ENCODE measurements at places on chromosomes 5 and 9.

GRCh38 chr9:82101475-82101874 is 112.9 kb downstream of the SPATA31D1 start:
- DNase-seq = no peak

- DNase-seq = no peak
These were observed 7.4 kb downstream of the LRRC14B start for GRCh38 chr5:198516-199196.

- DNase-seq = no peak
These were observed 14.1 kb downstream of the BTNL9 start for GRCh38 chr5:181054138-181054537.

GRCh38 chr5:177097016-177097985 is 10.6 kb downstream of the FGFR4 start:
- no peak for DNase-seq

DNA sequence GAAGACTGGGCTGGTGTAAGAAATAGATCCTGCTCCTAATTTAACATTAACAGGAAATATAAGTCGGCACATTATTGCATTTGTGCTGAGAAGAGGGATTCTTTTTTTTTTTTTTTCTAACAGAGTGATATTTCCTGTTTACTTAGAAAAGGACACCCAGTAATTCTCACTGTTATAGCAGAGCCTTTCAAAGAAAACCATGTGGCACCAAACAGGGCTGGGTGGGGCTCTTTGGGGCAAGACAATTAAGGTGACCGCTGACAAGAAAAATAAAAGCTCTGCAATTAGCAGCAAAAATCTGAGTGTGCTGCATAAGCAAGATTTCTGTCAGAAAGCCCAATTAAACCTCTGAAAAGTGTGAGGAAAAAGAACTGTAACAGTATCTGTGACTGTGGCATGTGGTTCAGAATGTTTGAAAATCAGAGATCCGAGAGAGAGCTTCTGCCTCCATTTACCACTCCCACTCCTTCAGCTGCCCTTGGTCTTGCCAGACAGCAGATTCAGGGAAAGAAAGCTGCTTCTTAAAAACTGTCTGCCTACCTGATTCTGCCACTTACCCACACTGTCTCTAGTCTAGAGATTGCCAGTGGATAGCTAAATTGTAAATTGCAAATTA is 77.1 kb upstream of the IQGAP2 start:
- no peak for DNase-seq

DNA sequence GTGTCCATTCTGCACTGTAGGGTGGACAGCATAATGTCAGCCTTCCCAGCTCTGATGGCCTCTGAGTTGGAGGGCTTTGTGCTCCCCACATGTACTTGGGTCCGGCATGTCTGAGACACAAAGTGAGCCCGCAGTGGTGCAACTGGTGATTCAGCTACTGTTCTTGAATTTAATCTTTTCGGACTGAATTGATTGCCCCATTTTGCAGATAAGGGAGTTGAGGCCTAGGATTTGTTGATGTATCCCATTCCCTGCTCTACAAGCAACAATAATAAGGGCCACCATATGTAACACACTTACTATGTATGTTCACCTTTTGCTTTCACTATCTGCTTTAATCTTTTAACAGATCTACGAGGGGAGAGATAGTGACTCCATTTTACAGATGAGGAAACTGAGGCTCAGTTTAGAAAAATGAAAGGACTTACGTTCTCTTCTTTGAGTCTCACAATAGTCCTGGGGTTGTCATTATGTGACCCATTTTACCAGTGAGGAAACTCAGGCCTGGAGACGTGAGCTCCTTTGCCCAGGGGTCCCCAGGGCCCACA is 4.5 kb downstream of the GSN start:
- DNase-seq = no peak

- no peak for DNase-seq
These were observed 16.6 kb downstream of the KCNIP1 start for GRCh38 chr5:170520372-170520771.

DNA sequence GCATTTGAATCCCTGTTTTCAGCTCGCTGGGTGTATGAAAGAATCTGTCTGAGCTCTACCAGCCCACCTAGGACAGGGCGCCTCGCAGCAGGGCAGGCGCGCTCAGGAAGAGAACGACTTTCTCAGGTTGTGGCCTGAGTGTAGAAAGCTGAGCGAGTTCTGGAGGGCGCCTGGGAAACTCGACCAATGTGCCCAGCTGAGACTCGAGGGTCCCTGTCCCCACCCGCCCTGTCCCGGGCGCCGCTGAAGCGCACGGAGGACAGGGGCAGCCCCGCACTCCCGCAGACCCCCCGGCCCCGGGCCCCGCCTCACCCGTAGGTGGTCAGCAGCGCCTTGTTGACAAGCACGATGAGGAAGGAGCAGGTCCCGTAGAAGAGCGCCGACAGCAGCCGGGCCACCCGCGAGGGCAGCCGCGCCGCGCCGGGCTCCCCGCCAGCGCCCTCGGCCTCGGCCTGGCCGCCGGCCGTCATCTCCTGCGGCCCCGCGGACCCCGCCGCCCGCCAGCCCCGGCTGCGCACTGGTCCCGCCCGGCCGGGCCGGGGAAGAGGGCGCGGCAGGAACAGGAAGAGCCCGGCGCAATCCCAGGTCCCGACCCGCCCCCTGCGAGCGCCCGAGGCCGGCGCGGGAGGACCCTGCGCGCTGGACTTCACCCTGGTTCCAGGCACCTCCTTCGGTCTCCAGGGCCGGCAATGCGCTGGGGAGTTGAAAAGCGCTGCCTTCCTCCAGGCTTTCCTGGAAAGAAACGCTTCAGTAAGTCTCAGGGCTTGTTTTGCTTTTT is at the start of gene SLC35D2:
Gene SLC35D2, minus strand, starts transcription at position 547 of the 778 bp plus-strand sequence. Its CDS starts 77 bp downstream, at position 470.
- peak; percentile 73 for DNase-seq

DNA sequence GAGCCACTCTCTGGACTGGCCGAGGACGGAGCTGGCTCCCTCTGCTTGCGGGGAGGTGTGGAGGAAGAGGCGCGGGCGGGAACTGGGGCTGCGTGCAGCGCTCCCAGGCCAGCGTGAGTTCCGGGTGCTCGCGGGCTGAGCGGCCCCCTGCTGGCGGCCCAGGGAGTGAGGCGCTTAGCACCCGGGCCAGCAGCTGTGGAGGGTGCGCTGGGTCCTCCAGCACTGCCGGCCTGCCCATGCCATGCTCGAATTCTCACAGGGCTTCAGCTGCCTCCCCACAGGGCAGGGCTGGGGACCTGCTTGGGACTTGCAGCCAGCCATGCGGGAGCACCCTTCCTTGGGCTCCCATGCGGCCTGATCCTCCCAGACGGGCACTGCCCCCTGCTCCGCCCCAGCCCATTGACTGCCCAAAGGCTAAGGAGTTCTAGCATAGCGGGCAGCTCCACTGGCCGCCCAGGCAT is 416.9 kb downstream of the MRPS30 start:
- DNase-seq = no peak

DNA sequence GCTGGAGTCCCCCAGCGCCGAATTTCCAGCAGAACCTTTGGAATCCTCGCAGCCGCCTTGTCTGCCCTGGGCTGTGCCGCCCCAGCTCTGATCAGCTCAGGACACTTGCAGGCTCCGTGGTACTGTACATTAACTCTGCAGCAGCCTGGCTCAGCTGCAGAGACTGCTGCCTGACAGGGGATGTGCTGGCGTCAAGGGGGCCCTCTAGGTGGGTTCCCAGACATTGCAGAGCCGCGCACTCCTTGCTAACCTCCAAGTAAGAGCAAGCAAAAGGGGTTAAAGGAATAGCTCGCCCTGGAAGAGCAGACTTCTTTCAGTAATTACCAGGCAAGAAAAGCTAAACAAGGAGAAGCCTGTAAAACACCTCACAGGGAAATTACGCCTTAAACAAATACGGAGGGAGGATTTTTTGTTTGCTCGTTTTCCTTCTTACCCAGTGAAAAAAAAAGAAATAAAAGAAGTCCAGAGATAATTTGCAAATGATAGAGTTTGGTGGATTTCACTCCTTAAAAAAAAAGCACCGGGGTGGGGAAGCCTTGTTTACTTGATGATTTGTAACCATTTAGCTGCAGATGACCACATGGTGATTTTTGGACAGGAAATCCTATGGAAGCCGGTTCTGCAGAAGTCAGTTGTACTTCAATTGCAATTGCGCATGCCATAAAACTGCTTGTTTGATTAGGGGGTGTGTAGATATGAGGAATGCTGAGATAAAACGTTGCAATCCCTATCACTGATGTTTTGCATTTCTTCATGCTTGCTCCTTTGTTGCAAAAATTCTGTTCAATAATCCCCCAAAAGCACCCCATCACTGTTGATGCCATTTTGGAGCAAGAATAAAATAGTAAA is 305.8 kb downstream of the PDE4D start:
- DNase-seq = peak; percentile 61

DNA sequence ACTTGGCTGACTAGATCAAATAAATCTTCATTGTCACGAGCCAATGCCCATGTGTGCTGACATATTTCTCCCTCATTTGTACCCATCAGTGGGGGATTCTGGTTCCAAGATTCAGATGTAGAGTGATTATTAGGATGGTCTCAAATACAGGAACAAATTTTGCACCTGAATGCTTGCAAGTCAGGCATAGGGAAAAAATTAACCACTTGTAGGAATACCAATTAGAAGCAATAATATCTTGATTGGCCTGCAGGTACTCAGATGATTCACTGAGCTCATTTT is 69.5 kb downstream of the DMAC1 start:
- DNase-seq = no peak

- no peak for DNase-seq
These were observed 354.3 kb upstream of the ACTBL2 start for GRCh38 chr5:57836921-57837320.

GRCh38 chr5:115461093-115461492 is 83.5 kb downstream of the FEM1C start:
- no peak for DNase-seq

GRCh38 chr9:37949576-37949975 is 45.6 kb upstream of the SLC25A51 start:
- DNase-seq = peak; percentile 47

GRCh38 chr5:41325074-41325473 is 111.7 kb upstream of the C6 start:
- DNase-seq = no peak

GRCh38 chr5:169538944-169539343 is 44.6 kb upstream of the SPDL1 start:
- no peak for DNase-seq

- DNase-seq = no peak
These were observed 437.0 kb downstream of the ZNF608 start for GRCh38 chr5:124309241-124309980.

DNA sequence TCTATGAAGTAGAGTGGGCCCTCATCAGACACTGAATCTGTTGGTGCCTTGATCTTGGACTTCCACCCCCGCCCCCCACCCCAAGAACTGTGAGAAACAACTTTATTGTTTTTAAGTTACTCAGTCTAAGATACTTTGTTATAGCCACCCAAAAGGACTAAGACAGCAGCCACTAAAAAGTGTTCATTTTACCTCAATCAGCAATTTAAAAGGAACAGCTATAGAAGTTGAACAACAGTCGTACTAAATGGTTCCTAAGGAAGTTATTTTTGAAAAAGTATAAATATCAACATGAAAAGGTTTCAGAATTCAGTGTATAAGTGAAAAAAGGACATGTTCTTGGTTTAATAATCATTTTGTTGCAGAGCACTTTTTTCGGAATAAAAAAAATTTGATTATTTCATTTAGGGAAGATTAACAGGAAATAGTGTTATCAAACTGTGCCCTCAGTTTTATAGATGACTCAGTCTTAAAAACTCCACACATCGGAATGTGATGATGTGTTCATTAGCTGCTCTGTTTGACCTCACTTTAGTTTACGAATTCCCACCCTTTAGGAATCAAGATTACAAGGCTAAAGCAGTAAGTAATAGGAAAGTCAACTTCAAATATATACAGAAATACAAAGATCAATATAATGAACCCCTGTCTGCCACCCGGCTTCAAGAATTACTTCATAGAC is 71.2 kb downstream of the MTAP start:
- no peak for DNase-seq

- no peak for DNase-seq
These were observed 220.6 kb upstream of the TRIM32 start for GRCh38 chr9:116466271-116467235.

- no peak for DNase-seq
These were observed 18.4 kb upstream of the F2RL2 start for GRCh38 chr5:76641514-76642120.

GRCh38 chr5:121968910-121969607 is 7.3 kb downstream of the SRFBP1 start:
- no peak for DNase-seq

DNA sequence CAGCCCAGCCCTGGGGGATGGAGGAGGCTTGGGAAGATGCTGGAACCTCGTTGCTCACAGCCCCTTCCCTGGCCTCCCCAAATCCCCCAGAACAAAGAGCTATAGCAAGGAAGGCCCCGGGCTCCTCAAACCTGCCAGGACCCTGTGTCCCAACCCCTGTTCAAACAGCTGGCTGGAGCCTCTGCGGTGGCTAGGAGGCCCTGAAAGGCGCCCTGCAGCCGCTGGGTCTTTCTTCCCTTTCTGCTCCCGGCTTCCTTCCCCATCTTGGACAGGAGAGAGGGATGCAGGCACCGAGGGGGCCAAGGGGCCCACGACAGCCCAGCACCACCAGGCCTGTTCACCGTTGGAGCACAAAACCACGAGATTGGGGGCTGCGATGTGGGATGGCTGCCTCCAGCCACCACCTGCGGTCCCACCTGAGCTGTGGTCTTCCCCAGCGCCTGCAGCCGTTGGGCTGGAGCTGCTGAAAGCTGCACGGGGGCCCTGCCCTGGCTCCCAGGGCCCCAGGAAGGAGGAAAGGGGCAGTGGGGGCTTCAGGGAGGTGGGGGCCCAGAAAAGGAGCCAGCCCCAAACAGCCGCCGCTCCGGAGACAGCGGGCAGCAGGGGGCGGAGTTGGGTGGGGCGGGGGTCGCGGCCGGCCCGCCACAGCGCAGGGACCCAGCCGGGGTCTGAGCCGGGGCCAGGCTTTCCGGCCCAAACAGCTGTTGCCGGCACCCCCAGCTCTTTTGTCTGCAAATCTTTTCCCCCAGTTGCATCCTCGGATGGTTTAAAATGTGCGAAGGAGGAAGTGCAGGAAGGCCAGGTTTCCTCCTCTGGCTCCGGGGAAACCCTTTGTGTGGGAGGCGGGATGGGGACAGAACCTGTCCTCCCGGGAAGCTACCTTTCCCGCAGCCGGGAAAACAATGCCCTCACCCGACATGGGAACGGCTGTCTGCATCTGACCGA is 16.1 kb downstream of the NOTCH1 start:
- DNase-seq = no peak

DNA sequence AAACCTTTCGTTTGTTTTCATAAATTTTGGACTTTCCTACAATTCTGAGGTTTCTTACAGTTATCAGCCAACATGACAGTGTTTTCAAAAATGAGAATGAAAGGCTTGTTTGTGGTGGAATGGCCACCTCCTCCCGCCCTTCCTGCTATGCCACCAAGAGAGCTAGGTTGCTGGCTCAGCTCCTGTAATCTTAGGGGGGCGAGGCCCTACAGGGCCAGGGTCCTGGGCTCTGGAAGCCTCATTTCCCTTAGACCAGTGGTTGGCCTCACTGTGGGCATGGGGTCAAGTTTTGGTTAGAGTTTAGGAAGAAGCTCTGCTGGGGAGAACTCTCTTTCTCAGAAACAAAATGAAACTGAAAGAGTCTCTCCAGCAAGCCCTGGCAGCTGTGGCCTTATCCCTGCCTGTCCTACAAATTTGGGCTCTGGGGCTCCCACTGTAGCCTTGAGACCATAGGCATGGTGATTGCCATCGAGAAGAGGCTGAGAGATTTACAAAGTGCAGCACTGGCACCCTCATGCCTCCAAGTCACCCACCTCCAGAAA is 66.2 kb downstream of the IRX1 start:
- DNase-seq = no peak

- DNase-seq = no peak
These were observed 324.0 kb downstream of the ELAVL2 start for GRCh38 chr9:23502004-23502403.

GRCh38 chr5:134958755-134959154 is 9.0 kb upstream of the CATSPER3 start:
- no peak for DNase-seq

- DNase-seq = no peak
These were observed 31.3 kb upstream of the PLPP6 start for GRCh38 chr9:4630836-4631235.

GRCh38 chr9:128913995-128914772 is 6.6 kb upstream of the PHYHD1 start:
- peak; percentile 58 for DNase-seq

Measured in lower lobe of right lung (tissue), 2 donors.